T47D (cell line): ENCODE measurements at places on chromosomes 3 and 15.

- DNase-seq, result no peak
Measured at GRCh38 chr15:69718916-69719315, 266.3 kb downstream of the RPLP1 start.

DNA sequence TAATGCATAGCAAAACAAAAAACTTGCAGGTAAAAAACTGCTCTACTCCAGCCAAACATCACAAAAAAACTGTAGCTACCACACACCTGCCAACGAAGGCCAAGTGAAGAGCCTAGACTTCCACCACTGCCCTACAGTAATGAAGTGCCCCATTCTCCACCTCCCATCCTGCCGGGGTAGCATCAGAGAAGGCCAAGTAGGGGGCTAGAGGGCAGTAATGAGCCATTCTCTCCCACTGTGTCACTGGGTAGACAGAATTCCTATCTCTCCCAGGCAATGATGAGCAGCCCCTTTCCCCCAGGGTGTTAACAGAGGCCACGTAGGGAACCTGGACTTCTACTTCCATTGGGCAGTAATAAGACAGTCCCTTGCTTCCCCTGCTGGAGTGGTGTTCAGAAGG is 9.5 kb downstream of the SEC22C start:
- peak; percentile 70 for DNase-seq

- no peak for DNase-seq
Measured at GRCh38 chr3:132378846-132379245, 38.5 kb upstream of the DNAJC13 start.

GRCh38 chr3:45858809-45859543 is 17.1 kb upstream of the LZTFL1 start:
- DNase-seq, result no peak

DNA sequence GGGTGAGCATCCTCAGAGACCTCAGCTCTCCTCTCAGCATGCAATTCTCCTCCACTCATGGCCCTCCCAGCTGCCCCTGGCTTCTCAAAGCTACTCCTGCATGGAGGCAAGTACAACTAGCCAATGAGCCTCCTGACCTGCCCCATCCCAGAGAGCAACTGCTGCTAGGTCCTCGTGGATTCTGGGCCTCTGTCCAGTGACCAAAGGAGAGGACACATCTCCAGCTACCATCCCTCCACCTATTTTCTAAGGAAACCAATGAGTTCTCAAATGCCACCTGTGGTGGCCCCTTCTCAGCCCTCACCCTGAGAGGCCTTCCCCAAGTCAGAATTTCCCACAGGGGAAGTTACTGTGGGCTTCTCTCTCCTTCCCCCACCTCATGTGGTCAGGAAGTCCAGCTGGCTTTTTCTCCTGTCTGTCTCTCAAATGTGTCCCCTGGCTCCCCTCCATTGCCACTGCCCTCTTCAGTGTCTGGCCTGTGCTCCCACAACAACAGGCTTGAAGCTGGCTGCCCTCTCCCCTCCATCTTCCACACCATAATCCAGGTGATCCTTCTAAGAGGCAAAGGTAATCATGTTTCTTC is 43.0 kb downstream of the LIPC start:
- DNase-seq, result no peak

GRCh38 chr3:101172516-101172915 is 147.9 kb downstream of the IMPG2 start:
- DNase-seq, result no peak

DNA sequence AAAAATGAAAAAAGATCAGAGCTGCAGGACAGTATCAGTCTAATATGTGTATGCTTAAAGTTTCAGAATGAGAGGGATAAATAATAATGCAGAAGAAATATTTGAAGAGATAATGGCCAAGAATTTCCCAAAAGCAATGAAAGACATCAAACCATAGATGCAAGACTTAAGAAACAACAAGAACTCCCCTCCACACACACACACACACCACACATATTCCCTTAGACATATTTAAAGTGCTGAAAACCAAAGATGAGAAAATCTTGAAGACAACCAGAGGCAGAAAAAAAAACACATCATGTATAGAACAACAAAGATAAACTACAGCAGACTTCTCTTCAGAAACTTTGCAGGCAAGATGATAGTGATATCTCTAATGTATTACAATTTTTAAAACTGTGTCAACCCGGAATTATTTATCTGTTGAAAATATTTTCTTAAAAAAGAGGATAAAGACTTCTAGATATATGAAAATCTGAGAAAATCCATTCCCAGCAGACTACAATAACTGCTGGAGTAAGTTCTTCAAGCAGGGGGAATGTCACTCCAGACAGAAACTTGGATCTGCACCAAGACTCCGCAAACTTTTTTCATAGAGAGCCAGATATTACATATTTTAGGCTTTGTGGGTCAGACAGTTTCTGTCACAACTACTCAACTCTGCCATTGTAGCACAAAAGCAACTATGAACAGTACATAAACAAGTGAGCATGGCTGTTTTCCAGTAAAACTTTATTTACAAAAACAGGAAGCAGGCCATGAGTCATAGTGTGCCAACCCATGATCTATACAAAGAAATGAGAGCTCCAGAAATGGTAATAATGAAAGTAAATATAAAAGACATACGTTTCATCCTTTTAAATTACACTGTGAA is 223.4 kb upstream of the CGNL1 start:
- no peak for DNase-seq

GRCh38 chr3:23837691-23838090 is 31.9 kb downstream of the UBE2E1 start:
- no peak for DNase-seq

DNA sequence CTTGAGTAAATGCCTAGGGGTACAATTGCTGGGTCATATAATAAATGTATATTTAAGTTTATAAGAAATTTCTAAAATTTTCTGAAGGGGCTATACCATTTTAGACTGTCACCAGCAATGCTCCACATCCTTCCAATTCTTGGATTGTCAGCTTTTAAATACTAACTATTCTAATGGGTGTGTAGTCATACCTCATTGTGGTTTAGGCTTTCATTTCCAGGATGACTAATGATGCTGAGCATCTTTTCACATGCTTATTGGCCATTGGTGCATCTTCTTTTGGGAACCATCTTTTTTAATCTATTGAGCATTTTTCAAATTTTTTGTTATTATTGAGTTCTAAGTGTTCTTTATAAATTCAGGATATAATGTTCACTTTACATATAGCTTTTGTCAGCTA is 52.5 kb upstream of the CORO2B start:
- DNase-seq, result no peak

DNA sequence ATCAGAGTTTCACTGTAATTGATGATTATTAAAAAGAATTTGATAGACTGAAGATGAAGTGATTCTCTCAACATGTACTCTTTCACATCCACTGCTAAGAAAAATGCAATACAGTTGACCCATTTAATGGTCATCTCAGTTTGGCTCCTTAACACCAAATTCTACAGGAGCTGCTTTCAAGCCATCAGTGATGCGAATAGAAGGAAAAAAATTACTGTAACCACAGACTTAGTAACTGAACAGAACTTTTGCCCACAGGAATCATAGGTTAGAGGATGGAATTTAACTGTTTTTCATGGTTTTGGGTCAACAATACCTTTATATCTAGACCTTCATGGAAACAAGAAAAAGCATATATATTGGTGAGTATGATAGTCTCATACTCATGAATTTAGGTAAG is 633.5 kb downstream of the CADM2 start:
- DNase-seq, result no peak

- DNase-seq, result peak; percentile 78
Measured at GRCh38 chr15:89358435-89358754, 23.8 kb upstream of the POLG start.

DNA sequence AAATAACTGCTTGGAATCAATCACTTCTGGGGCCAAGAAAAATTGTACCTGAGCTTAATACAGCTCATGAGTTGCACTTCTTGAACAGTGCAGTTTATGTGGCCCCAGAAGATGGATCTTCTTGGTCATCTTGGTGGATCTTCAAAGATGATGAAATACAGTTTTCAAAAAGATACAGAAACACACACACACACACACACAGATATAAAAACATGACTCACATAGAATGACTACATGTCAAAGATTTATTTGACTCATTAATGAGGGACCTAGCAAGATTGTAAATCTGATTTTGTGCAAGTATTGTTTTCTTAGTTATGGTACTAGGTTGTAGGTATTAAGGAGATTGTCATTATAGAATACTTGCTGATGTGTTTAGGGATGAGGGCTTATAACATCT is 32.6 kb downstream of the PDCD6IP start:
- no peak for DNase-seq

DNA sequence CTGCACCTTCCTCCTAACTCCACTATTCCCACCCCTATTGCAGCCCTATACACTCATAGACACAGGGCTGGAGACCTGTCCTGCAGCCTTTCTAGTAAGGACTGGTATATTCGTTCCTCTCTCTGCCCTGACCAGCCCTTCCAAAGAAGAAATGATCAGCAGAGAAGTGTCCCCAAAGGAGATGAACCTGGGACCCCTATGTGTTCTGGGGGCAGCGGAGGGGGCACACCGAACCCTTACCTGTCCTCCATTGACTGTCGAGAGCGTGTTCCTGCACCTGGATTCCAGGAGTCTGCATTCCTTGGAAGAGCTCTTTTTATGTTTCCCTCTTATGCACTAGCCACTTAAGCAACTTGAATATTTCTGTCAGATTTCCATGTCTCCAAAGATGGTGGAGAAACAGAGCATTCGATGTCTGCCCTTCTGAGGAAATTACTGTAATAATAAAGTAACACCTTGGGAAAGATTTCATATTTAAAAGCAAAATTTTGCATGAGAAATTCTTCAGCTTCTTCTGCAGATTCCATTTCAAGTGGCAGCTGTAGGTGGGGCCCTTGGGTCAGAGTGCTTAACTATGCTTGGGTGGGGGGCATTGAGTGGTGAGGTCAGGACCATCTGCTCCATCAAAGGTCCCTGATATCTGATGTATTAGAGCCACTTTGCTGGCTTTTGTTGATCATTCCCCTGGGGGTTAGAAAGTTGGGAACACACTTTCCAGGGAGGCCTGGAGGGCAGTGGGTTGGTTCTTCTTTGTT is 6.3 kb downstream of the EPHB1 start:
- DNase-seq, result no peak

DNA sequence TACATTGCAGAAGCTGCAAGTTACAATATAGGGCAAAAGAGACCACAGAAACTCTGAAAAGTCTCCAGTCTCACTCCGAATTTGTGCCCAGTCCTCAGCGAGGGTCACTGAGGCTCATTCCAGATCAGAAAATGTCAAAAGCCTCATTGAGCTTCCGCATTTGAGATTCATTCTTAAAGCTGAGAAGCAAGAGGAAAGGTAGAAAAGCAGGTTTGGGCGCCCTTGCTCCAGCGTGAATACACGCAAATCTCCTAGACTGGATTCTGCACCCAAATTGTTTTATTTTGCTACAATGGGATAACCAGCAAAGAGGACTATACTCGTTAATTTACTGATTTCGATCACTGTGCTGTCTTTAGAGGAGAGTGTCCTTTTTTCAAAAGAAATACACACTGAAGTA is 212.2 kb downstream of the STT3B start:
- DNase-seq, result peak; percentile 18

DNA sequence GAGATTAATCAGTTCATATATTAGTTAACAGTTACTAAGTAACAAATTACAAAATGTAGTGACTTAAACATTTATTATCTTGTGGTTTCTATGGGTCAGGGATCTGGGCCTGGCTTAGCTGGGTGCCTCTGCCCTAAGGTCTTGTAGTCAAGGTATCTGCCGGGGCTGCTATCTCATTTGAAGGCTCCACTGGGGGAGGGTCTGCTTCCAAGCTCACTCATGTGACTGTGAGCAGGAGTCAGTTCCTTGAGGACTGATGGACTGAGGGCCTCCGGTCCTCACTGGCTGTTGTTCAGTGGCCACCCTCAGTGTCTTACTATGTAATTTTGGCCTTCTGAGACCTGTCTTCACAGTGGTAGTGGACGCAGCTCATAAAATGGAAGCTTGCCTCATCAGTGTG is 135.9 kb upstream of the PLXNA1 start:
- DNase-seq, result no peak

DNA sequence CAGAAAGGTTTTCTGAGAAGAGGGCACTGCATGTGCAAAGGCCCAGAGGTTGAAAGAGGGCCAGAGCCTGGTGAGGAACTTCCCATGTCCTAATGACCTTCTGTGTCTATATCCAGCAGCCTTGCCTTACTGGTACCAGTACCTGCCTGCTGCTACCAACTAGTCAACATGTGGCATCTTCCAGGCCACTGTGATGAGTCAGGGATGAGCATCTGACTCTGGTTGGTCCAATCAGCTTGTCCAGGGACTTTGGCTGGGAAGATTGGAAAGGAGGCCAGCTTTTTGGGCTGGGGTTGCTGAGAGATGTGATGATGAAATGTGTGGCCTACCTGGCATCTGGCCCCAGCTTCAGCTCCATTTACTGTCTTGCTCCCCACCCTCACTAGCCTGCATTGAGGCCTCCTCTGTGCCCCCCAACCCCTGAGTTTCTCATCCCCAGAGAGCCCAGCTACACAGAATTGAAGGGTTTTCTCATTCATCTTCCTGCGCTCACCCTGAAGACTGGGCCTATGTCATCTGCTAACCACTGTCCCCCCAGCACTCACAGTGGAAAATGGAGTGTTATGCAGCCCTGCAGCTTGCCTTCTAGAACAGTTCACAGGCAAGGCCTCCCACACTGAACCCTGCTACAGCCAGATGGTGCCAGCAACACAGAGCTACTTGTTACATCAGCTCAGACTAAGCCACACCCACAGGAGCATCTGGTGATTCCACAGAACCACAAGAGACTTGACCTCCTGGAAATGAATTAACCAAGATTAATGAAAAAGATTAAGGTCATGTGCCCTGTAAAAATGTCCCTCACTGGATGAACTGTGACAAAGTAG is 1.3 kb upstream of the TWF2 start:
- no peak for DNase-seq

DNA sequence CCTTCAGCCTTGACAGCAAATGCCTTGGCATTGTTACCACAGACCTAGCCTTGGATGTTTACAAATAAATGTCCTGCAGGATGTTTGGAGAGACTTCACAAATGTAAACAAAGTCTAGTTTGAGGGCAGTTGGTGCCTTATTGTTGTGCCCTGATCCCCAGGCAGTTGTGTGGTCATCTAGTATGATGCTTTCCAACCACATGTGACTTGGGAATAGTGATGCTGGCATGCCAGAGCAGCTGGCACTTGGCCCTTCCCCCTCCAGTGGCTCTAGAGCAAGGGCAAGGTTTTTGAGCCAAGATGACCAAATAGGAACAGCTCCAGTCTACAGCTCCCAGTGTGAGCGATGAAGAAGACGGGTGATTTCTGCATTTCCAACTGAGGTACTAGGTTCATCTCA is 258.2 kb downstream of the ADAMTS17 start:
- DNase-seq, result no peak

DNA sequence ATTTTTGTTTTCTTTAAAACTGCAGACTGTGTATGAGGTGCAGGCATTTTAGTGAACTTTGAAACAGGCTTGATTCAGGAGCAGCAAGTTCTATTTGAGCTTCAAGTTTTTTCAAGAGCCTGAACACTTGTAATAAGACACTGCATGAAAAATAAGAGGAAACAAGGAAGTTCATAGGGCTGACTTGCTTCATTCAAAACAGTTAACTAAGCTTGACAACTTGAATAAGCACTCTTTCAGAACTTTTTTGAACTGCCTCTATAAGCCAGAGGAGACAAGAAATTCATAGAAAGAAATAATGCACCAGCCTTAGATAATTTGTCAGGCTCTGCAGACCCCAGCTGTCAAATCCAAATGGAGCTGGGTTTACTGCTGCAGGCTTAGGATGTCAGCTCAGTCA is 130.2 kb downstream of the SSR3 start:
- peak; percentile 21 for DNase-seq
